ENCODE measurements at places on chromosomes 7 and 10. TPM values are rescaled to one million over a fixed set of nuclear protein-coding genes. Genes with fewer than 3 reads are reported as not detected.

CRHR2 gene
- 0.07 TPM for total RNA-seq

CYP2E1 gene
- total RNA-seq = 0.13 TPM

- DNase-seq = peak; percentile 52
These were observed 15.8 kb upstream of the OPALIN start for GRCh38 chr10:96374639-96374984.

DNA sequence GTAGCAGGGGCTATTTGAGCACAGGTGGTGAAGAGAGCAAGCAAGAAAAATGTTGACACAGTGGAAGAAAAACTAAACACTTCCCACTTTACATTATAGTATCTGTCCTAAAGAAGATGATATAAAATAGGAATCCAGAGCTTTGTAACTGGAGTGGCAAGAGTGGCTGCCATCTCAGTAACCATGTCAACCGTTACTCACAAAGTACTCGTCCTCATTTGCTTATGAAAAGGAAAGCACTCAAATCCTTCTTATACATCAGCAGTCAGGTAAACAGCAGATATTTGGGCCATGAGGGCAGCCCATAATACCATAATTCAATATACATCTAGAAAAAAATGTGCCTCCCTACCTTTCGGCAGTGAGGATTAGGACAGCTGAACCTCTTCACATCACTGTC, 70.1 kb downstream of the RNF216 start:
- no peak for DNase-seq

Measured in H9 (cell line).